NCI-H460 (cell line): ENCODE measurements at places on chromosomes 16 and 17. TPM values are rescaled to one million over a fixed set of nuclear protein-coding genes. Genes with fewer than 3 reads are reported as not detected.

EVPL gene
- total RNA-seq = 8.0 and 8.6 TPM in 2 replicates

CD7 gene
- 0.32 TPM in 1 of 2 replicates, not detected in the other for total RNA-seq

KRT27 gene
- not detected in 2 replicates for total RNA-seq

CSNK1D gene
- 26.6 and 31.6 TPM in 2 replicates for total RNA-seq

C17orf113 gene
- 1.2 and 1.5 TPM in 2 replicates for total RNA-seq

ITGB4 gene
- total RNA-seq = 14.5 and 18.0 TPM in 2 replicates

TERB1 gene
- total RNA-seq = 0.20 TPM in 1 of 2 replicates, not detected in the other

CRHR1 gene
- total RNA-seq = not detected in 2 replicates

ADAP2 gene
- total RNA-seq = 1.2 and 1.3 TPM in 2 replicates

ZNF19 gene
- total RNA-seq = 2.3 and 2.6 TPM in 2 replicates

FKBP10 gene
- 264 and 267 TPM in 2 replicates for total RNA-seq

ANTKMT gene
- 19.9 and 22.9 TPM in 2 replicates for total RNA-seq
